Forelimb muscle (tissue), 1 donor: ENCODE measurements at places on chromosomes 7 and 10. TPM values are rescaled to one million over a fixed set of nuclear protein-coding genes. Genes with fewer than 3 reads are reported as not detected.
A peak's percentile ranks its signal among the peaks of the same experiment; 100 is the strongest.

Gene UPK3B
- polyA plus RNA-seq, result 0.22 TPM

- no peak for DNase-seq
Observed at GRCh38 chr7:47407136-47407535, 174.8 kb downstream of the TNS3 start.

Gene ACTL6B
- not detected for polyA plus RNA-seq

DNA sequence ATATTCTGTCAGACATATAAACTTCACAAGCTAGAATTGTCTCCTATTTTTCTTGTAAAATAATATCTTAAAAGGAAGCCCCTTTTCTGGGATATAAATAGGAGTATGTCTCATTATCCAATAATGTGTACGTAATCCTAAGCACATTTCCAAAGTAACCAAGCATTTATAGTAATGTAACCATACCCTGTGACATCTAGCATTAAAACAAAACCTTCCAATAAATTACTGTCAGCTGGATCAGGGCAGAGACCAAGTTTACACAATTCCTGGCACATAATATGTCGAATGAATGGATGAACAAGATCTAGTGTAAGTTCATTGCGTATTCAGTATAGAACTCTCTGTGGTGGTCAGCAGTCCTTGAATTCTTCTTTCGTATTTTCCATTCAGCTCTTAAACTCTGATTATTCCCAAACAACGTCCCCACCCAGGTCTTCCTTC, 14.3 kb downstream of the CPED1 start:
- no peak for DNase-seq

DNA sequence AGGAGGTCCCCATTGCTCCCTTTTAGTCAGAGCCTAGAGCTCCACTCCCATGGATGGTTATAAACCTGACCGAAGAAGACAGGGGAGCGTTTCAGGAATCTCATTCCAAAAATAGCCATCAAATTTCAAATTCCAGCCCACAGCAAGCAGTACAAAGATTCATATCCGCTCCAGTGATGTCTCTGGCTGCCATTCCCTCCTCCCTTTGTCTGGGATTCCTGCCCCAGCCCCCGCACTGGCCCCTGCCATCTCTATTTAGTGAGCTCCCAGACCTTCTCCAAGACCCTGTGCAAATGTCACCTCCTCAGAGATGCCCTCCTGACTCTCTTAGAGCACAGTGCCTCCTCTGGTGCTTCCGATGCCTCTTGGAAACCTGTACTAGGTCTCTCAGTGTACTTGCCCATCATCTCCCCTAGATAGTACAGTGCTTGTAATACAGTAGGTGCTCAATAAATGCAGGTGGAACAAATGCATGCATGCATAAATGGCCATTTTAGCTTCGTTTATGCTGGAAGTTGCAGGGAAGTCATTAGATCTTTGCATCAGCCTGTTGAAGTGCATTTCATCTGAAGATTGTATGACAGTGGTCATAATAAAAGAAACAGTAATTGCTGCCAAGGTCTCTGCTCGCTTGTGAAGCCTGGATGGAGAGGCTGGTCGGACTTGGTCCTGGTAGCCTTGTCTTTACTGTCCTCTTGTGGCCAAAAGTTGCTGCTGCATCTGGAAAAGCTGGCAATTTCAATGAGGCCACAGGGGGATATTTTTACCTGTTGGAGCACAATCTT, 32.0 kb upstream of the HABP2 start:
- peak; percentile 85 for DNase-seq

Gene SUN3
- not detected for polyA plus RNA-seq

DNA sequence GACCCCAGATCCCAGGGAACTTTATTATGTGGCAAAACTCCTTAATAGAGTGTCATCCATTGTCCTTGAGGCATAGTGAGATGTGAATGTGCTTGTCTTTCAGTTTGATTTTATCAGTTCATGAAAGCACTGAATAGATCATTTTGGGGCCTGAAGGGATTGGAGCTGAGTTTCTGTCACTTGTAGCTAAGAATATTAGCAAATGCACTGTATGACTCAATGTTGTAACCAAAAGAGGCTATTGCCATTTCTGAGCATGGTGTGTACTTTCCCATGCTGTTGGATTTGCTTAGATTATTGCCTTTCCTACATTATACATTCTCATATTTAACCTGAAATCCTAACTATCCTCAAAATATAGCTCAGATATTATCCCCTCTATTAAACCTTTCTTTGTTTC, 130.4 kb downstream of the PRKG1 start:
- DNase-seq, result no peak

GRCh38 chr10:11161096-11161495, 143.4 kb downstream of the CELF2 start:
- DNase-seq, result no peak

DNA sequence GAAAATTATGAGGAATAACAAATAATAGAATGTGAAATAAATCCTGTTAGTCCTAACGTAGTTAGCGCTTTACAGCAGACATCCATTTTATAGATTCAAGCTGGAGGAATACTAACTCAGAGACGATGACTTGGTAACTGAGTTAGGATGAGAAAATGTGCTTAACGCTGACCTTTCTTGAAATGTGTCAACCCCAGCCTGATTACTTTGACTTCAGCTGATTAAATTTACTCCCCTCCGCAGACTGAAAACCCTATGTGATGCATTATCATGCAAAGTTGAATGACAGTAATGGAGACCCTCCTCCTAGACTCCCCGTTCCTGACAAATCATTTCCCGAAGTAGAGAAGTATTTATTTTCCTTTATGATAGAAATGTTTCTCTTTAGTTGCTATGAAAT, 54.5 kb downstream of the WDFY4 start:
- no peak for DNase-seq

Gene OR6B1
- polyA plus RNA-seq, result not detected

Gene KIAA1217
- 36.0 TPM for polyA plus RNA-seq

Gene MAGI2
- 3.7 TPM for polyA plus RNA-seq

GRCh38 chr10:34809796-34810195, 5.3 kb downstream of the PARD3 start:
- no peak for DNase-seq

Gene LRIT1
- polyA plus RNA-seq, result not detected

Gene CYP2W1
- 0.59 TPM for polyA plus RNA-seq
